ENCODE measurements at places on chromosomes 5 and 9.

DNA sequence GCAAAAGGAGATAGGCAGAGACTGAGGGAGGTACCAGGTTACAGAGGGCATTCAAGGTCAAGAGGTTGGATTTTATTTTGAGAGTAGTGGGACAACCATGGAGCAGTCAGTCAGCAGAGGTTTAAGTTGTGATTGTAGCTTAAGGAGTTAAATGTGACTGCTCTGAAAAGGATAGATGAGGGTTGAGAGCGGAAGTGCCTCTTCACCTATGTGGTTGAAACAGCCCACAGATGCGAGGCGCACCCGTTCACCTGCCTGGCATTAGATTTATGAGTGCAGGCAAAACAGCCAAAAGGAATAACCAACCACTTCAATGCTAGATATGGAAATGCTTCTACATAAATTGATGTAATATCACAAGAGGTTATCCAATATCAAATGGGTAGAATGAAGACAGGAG is 8.4 kb downstream of the ZNF474 start:
- no peak for DNase-seq

DNA sequence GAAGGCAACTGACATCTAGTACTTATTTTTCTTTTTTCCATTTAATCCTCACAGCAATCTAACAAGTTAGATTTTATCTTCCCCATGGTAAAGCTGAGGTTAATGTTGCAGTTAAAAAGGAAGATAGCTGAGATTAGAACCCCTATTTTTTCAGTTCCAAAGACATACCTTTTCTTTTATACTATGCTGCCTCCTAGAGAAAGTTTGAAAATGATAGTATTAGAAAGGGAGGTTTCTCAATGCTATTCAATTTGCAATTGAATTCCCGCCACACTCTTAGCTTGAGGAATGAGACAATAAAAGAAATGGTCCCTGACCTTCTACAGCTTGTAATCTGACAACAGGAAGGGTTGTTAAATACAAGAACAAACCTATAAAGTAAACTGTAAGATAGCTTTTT is 195.9 kb upstream of the TRIM32 start:
- no peak for DNase-seq

GRCh38 chr5:37767961-37768360 is 71.9 kb downstream of the GDNF start:
- no peak for DNase-seq

DNA sequence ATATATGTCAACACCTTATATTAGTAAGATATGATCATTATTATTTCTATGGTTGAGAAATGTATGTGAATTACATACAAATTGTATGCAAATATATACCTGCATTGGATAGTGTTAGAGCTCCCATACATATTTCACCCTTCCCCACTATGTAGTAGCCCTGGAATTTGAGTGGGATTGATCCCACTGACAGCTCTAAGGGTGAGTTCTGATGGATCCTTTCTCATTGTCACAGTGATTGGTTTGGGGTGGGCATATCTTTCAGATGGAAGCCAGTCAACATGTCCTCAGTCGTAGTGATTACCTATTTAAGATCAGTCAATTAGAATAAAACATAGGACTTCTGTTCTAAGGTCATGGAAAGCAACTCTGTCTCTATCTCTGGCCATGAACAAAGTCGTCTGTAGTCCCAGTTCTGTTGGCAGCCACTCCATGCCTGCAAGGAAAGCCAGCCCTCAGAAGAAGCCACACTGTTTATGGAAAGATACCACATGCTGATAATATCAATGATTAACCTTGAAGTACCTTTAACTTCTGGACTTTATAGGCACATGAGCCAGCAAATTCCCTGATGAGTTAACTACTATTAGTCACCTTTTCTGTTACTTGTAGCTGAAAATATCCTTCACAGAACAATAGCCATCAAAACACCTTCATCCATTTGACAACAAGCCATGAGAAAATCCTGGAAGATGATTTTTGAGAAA is 5.1 kb upstream of the CCDC192 start:
- DNase-seq = no peak

DNA sequence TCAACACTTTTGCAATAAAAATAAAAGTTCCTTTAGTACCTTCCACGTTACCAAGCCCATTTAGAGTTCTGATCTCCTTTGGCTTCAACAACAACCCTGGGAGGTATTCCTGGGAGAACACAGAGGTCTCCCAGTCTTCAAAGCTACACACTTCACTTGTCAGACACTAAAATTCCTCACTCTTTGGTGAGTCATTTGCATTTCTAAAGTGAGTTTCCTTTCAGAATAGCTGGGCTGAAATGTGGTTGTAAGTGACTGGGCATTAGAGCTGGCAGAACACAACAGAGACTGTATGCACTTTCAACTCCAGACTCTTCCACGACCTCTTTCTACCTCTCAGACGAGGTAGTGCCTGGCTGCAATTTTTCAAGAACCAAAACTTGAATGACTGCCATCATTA is 11.5 kb upstream of the F2RL1 start:
- no peak for DNase-seq

GRCh38 chr5:37197340-37198050 is 51.7 kb downstream of the CPLANE1 start:
- no peak for DNase-seq

- DNase-seq = no peak
These were observed 35.1 kb downstream of the PJA2 start for GRCh38 chr5:109374625-109375024.

DNA sequence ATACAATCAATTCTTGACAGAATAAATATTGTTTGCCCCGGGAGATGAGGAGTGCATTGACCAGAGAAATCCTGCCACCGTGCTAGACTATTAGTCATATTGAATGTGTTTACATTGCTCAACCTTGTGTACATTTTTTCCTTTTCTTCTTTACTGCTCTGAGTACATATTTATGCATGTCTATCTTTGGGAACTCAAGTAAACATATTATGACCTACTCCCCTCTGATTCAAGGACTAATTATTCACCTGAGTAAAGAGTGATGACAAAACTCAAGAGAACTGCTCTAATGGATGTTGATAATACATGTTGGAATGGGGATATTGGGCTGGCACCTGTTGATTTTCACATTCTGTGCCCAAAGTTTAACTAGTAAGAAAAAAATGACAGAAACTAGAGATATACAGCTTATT is 3.9 kb upstream of the SPINK1 start:
- DNase-seq = peak; percentile 50

DNA sequence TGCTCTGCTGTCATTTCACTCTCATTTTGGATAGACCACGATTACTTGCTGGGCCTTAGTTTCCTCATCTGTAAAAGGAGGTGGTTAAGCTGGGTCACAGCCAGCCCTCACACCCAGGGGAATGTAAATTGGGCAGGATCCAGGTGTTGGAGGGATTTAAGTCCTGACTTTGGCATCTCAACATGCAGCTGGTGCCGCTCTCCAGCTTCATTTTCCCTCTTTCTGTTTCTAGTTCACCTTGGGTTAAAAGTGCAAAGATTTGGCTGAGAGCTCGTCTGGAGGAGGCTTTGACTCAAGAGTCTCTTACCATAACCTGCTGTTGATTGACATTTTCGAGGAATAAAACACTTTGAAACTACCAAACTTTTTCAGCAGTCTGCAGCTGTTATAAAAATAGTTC is 144.3 kb upstream of the DHFR start:
- DNase-seq = no peak

DNA sequence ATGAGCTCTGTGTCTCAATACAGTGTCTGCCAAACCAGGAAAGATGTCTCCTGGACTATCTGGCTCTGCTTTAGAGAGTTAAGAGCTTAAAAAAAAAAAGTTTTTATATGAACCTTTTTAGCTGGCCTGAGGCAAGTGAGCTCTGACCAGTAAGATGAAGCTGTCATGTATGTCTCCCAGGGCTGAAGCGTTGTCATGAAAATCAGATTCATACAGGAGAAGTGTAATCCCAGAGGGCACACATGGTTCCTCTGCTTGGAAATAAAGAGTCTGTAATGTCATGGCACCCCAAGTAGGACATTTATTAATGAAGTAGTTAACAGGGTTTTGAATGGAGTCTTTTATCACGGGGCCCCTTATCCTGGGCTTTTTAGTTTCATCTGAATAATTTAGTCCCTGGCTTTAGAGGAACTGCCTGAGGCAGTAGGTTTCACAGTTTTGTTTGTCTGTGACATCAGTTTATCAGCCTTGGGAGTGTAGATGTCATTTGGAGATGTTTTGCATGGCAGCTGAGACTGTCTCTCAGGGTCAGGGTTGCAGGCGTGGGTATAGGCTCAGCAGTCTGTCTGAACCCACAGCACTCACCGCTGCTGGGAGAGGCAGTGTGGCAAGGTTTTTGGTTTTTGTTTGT is 223.3 kb downstream of the DIRAS2 start:
- DNase-seq = no peak

GRCh38 chr9:88092797-88093331 is 45.4 kb downstream of the SPATA31C2 start:
- DNase-seq = no peak

GRCh38 chr5:128613766-128614165 is 75.7 kb upstream of the FBN2 start:
- no peak for DNase-seq

DNA sequence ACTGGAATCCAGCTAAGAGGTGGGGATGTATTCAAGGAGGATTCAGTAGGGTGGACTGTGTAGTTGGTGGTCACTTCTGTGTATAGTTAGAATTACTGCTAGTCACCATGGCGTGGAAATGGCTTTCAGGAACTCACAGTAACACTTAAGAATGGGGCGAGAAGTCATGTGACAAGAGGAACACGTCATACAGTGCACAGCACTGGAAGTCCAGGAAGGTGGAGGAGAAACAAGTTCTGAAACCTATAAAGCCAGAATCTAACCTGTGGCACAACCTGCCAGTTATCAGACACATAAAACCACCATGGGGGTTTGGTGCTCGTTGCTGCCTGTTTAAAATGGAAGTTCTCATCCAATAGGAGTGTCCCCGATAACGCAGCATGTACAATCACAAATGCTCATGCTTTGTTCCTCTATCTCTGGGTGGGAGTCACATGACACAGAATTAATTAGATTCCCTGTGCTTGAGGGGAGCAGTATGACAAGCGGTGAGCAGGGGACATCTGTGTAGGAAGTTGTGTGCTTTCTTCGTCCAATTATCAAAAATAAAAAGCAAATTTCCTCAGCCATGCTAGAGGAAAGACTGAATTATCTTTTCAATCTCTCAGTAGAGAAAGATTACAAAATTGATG is 193.0 kb downstream of the SPOCK1 start:
- DNase-seq = no peak

GRCh38 chr5:140677947-140678346 is 4.6 kb upstream of the DND1 start:
- DNase-seq = no peak

- no peak for DNase-seq
These were observed 911 bp downstream of the ABLIM3 start for GRCh38 chr5:149141957-149142851.

DNA sequence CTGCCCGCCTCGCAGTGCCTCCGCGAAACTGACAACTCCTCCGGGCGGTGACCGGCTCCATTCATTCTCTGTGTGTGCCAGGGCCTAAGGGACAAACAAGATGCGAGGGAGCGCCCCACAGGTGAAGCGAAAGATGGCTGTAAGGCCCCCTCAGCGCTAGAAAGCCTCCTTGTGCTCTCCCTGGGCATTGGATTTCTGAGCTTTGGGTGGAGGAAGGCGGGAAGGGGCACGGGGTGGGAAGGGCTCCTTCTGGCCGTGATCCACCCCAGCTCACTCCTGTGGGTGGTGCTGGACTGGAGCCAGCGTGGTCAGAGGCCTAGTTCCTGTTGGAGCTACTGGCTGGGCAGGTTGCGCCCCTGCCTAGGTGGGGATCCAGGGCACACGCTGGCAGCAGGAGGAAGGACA is 943 bp downstream of the GALNT12 start:
- DNase-seq = no peak

- DNase-seq = no peak
These were observed 82.2 kb upstream of the NFIB start for GRCh38 chr9:14396171-14396570.
